Stimulated activated naive CD4-positive, alpha-beta T cell treated with Interleukin-2 at 50 U/mL for 16 hours (primary cell): ENCODE measurements at places on chromosomes 5 and 9.

DNA sequence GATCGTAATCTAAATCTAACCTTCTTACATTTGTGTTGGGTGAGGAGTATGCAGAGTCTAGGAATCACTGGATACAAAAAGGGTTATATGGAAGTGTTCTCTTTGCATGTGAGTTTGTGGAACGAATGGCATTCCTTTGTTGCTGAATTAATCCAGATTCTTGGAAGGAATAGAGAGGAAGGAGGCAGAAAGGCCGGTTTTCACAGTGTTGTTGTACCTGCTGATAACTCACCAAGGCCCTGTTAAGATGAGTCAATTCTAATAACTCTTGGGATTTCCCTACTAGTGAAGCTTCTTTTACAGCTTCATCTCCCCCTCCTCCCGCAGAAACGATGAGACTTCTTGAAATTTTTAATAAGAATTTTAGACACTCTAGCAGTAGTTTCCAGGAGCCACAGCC lies 84.0 kb downstream of the ZSWIM6 start:
- no peak for DNase-seq

DNA sequence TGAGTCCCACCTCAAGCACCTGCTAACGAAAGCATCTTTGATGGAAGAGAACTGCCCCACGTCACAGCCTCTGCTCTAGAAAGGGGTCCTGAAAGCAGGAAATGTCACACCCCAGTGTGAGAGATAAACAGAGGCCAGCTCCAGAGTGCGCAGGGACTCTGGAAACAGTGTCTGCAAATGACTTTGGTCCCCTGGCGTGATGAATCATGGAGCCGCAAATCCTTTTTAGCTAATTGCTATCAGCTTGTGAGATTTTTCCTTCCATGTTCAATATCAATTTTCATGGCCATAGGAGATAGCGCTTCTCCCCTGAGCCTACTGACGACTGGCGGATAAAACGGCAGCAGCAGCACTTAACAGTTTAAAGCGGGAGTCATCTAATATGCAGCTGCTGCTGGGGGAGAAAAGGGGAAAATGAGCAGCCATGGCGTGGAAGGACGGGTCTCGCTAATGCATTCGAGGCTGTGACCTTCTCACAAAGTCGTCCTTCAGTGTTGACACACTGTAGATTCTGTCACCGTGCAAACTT lies 209.6 kb upstream of the IRX1 start:
- no peak for DNase-seq

DNA sequence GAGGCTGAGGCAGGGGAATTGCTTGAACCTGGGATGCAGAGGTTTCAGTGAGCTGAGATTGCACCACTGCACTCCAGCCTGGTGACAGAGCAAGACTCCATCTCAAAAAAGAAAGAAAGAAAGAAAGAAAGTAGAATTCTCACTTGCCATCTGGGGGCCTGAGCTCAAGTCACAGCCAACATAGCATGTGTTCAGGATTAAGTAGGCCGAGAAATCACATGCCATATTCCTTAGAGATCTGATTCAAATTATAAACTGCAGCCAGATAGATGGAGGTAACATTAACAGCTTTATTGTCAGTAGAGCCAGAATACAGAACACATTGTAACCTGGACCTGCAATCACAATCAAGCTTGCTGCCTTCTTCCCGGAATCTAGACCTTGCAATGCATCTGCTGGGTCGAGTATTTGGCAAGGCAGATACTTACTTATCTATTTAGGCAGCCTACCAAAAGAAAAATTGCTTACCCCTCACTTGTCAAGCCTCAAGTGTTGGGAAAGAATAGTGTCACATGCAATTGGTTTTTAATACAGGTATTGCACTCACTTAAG lies 173.7 kb downstream of the CPLANE1 start:
- DNase-seq = no peak

DNA sequence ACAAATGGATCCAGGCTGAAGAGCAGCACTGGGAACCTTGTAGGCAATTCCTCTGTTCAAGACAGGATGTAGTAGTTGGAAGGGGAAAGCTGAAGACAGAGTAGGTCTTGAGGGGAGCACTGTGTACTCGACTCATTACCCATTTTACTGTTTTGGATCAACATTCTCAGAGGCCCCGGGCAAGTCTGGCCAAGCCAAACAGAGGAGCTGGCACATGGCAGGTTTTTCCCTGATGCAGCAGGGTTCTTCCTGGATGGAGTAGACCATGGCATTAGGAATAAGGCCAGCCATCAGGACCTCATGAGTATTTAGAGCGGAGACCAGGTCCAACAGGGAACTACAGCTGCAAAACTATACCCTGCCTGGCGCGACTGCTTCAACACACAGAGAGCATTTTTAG lies 4.4 kb downstream of the SVEP1 start:
- DNase-seq = no peak

DNA sequence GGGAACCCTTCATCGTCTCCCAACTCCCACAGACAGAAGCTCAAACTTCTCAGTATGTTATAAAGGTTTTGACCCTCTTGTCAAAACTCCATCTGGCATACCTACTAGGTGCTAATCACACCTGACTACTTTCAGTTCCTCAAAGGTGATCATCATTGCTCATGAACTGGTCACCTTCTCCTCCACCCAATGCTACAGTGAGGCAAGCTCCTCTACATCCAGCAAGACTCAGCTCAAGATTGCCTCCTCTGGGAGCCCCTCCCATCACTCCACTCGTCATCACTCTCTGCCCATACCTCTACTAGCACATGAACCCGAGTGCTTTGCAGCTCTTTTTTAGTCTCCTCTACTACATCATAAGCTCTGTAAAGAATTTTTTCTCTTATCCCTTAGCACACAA lies 102.4 kb downstream of the LPAR1 start:
- no peak for DNase-seq

- DNase-seq = no peak
These were observed 15.5 kb upstream of the SHB start for GRCh38 chr9:38084556-38084880.

- no peak for DNase-seq
These were observed 2.0 kb upstream of the NINJ1 start for GRCh38 chr9:93136011-93136440.

DNA sequence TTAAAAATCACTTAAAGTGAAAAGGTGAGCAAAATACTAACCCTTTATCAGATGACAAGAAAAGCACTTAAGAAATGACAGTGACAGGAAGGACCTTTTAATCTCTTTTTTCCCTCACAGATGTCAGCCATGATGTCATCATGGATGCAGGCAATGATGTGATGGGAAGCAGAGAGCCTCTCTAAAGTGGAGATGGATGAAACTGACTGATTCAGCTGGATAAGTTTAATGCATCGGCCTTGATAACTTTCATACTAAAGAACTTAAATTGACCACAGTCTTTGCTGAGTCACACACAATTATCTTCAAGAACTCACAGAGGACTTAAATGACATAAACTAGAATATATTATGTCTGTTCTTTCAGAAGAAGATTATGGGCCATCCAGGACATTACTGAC lies 153.2 kb upstream of the FGF10 start:
- no peak for DNase-seq

- DNase-seq = peak; percentile 57
These were observed 79.5 kb upstream of the HTR4 start for GRCh38 chr5:148733601-148734438.

- DNase-seq = no peak
These were observed 899.5 kb downstream of the TLE1 start for GRCh38 chr9:80789831-80790230.

GRCh38 chr5:157271740-157272271 lies 5.9 kb downstream of the CYFIP2 start:
- DNase-seq = peak; percentile 72

DNA sequence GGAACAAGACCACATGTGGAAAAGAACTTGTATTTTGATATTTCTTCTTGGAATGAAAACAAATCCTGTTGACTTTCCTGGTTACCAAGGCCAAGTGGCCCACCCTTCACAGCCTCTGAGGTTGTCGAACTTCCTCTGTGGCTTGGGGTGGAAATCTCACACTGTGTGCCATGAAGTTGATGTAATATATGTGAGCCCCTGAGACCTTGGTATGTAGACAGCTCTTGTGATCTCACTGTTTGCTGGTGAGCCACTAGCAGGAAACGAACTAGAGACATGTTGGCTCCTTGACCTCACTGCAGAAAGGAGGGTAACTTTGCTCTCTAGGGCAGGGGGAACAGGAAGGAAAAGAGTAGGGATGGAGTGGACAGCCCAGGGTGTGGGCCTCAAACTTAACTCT lies 159.4 kb downstream of the ARHGAP26 start:
- no peak for DNase-seq

GRCh38 chr5:168916266-168916665 lies 337.1 kb upstream of the PANK3 start:
- DNase-seq = no peak

- DNase-seq = no peak
These were observed 217.2 kb downstream of the MELK start for GRCh38 chr9:36789886-36790285.

DNA sequence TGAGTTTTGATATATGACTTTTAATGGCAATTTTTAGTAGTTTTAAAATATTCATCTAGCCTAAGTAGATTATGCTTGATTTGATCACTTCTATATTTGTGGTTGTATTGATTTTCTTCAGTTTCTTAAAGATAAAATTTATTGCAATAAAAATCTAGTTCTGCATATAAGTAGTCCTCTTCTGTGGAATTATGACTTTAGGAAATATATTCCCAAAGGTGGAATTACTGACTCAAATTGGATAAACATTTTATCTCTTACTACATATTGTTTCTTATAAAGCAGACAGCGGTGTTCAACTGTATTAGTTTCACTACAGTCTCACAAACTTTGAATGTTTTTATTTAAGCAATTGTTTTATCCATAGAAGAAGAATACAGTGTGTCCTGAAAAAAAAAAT lies 883.0 kb upstream of the SEMA6A start:
- DNase-seq = no peak

DNA sequence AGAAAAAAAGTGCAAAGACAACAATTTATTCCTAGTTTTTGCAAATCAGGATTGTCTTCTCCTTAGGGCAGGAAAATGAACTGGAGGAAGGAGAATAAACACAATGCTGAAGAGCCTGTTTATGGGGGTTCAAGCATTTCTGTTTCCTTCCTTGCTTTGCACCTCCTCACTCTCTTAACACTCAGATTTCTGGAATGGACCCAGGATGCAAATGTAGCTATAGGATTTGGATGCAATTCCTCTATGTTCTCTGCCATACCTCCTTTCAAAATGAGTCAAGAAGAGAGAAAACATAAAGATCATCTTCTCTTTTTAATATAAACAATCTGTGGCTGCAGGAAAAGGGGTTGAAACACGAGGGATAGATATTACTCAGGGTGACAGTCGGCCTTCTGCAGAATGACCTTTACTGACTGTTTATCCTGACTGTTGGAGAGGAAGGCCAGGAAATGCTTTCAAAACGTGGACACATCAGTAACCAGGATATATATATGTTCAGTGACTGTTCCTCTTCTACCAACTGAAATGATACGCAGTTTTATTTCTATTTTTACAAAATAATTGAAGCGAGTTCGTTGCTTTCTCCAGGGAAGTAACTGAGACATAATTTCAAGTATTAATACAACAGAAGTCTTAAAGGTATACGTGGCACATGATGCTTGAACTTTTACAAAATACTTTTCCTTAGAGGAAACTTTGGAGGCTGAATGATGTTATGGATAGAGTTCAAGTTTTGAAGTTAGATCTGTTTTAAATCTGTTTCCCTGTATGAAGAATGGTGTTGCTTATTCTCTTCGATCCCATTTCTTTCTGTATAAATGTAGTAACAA lies 44.4 kb downstream of the ACTBL2 start:
- no peak for DNase-seq

DNA sequence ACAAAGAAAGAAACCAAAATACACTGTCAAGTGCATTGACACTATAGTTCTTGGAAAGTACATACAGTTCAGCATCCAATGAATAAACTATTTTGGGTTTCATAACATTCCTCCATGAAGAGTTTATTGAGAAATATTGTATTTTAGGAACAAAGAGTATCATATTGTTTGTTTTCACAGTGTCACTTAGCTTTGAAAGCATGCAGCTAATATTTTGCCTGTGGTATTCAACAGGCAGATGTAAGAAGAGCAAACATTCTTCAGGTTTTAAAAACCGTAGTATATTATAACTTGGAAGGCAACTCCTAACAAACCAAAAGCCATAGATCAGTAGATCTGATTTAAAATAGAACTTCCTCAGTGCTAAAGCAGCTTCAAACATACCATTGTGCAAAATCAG lies 4.5 kb downstream of the PRELID2 start:
- DNase-seq = no peak

DNA sequence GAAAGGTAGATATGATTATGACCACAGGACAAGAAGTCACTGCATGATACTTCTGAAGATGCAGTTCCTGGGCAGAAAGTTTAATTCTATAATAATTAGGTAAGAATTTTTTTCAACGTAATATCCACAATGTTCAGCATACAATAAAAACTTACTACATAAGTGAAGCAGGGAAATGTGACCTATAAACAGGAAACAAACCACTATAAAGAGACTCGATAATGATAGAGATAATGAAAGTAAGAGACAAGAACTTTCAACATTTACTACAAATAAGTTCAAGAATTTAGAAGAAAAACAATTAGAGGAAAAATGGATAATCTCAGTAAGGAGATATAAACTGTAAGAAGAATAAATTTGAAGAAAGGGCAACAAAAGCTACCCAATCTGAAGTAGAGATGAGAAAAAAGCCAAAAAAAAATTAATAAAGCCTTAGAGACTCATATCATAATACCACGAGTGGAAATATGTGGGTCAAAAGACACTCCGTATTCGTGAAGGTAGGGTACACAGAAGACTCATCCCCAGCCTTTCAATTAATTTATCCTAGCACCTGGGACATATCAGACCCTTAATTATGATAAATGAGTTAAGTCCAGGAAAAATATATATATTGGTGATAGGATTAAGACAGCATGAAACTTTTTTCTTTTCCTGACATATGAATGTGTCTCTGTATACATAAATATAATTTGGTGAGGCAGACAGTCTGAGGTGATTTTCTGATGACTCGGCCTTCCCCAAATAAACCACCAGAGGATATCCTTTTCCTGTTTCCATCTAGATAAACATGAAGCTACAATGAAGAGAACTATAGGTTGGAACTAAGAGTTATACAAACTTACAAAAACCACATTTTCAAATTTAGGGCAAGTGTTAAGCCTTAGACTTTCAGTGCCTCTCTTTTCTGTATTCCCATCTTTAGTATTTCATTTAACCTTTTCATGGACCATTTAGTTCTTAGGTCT lies 120.4 kb downstream of the RAPGEF6 start:
- DNase-seq = no peak

DNA sequence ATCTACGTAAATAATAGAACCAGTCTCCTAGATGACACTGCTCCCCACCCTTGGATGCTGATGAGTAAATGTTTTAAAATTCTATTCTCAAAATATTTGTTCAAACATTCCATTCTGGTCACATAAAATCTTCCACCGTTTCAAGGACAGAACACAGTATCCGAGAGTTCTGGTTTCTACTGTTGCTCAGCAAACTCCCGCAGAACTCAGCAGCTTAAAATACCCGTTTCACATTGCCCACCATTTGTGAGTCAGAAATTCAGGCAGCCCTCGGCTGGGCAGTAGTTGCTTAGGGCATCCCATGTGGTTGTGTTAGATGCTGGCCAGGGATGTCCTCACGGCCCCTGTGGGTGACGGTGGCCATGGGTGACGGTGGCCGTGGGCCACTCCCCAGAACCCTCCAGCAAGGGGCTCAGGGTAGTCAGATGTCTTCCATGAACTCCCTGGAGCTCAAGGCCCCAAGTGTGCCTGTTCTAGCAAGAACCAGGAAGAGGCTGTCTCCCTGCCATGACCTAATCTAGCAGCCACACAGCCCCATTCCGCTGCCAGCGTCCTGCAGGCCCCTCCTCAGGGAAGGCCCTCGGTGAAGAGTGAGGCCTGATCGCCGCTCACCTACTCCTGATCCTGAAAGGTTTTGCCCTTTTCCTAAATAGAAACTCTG lies 17.4 kb downstream of the MGAT1 start:
- DNase-seq = no peak
